Thyroid gland (tissue), 4 donors: ENCODE measurements at places on chromosomes 13 and 19.

DNA sequence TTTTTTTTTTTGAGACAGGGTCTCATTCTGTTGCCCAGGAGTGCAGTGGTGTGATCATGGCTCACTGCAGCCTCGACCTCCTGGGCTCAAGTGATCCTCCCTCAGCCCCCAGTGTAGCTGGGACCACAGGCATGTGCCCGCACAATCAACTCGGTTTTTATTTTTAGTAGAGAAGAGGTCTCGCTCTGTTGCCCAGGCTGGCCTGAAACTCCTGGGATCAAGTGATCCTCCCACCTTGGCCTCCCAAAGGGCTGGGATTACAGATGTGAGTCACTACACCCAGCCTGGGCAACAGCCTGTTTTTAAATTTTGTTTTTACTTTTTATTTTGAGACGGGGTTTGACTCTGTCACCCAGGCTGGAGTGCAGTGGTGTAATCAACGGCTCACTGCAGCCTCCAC is 2.3 kb upstream of the KDM4B start:
- DNase-seq = no peak

DNA sequence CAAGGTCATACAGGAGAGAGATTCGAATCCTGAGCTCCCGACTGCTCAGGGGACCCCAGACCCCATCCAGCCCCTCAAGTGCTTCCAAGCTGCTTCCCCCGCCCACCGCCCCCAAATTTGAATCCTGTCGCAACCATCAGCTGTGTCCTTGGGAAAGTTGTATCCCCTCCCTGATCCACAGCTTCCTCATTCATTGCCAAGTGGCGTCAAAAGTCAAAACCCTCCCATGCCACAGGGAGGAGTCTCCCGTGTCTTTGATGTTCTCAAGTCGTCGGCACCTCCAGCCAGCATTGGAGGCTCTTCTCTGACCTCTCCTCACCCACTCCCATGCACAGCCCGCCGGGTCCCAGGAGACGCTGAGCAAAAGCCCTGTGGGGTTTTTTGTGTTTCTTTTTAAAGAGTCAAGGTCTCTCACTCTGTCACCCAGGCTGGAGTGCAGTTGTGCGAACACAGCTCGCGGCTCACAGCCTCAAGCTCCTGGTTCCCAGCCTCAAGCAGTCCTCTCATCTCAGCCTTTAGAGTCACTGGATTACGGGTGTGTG is 2.8 kb upstream of the IFI30 start:
- no peak for DNase-seq

GRCh38 chr13:91405240-91405639 is 6.8 kb downstream of the GPC5 start:
- DNase-seq = no peak

DNA sequence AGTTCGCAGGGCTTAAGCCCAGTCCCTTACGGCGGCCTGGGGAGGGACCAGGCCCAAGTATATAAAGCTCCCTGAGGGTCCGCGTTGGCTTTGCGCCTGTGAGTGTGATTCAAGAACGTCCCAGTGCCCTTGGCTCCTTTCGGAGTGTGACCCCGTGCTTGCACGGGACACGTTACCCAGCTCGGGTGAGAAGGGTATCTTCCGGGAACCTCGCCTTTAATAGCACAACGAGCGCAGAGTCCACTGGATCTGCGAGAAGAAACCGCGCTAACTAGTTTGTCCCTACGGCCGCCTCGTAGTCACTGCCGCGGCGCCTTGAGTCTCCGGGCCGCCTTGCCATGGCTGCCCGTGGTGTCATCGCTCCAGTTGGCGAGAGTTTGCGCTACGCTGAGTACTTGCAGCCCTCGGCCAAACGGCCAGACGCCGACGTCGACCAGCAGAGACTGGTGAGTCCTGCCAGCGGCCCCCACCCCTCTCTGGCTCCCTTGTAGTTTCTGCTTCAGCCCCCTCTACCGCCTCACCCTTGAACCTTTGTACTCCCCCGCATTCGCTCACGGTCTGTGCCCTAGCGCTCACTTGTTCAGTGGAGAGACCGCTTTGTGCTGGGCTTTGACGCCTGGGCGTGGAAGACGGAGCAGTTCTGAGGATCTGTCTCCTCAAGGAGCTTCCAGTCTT is at the start of gene DNAJC15:
Gene DNAJC15 (plus strand): TSS at position 298 of the 675 bp plus-strand sequence. CDS start 41 bp downstream, at position 339.
- peak; percentile 85 for DNase-seq
